ENCODE measurements at places on chromosomes 2 and 18.

DNA sequence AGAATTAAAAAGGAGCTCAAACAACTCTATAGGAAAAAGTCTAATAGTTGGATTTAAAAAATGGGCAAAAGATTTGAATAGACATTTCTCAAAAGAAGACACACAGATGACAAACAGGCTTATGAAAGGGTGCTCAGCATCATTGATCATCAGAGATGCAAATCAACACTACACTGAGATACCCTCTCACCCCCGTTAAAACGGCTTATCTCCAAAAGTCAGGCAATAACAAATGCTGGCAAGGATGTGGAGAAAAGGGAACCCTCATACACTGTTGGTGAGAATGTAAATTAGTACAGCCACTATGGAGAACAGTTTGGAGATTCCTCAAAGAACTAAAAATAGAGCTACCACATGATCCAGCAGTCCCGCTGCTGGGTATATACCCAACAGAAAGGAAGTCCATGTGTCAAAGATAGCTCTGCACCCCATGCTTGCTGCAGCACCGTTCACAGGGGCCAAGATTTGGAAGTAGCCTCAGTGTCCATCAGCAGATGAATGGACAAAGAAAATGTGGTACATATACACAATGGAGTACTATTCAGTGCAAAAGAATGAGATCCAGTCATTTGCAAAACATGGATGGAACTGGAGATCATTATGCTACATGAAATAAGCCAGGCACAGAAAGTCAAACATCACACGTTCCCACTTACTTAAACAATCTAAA lies 46.7 kb upstream of the B3GNT7 start:
- DNase-seq = no peak

- no peak for DNase-seq
Measured at GRCh38 chr2:235034265-235035118, 82.7 kb downstream of the SH3BP4 start.

DNA sequence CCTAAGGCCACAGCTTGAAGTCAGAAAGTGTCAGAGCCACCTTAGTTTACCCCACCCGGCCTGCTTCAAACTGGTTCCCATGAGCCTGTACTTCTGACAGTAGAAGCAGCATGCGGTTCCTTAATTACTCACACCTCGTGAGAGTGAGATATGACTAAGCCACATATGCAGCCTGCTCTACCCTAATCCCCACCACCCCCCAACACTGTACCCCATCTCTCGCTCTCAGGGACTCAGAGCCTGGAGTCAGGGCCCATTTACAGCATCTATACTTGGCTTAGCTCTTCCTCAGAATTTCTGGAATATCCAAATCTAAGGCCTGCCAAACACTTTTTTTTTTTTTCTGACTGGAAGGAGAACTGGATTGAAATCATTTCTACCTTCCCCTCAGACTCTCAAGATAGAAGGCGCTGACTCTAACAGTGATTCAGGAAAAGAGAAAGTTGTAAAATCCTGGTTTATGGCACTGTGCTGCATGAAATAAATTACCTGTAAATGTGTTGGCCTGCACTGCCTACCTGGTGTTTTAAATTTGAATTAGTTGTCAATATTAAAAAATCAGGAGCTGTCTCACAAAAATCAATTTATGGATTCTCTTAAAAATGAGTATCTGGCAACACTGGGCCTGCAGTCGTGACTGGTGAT lies 360.0 kb downstream of the RND3 start:
- DNase-seq = no peak

GRCh38 chr2:72895759-72896281 lies 8.6 kb downstream of the SPR start:
- DNase-seq = no peak

DNA sequence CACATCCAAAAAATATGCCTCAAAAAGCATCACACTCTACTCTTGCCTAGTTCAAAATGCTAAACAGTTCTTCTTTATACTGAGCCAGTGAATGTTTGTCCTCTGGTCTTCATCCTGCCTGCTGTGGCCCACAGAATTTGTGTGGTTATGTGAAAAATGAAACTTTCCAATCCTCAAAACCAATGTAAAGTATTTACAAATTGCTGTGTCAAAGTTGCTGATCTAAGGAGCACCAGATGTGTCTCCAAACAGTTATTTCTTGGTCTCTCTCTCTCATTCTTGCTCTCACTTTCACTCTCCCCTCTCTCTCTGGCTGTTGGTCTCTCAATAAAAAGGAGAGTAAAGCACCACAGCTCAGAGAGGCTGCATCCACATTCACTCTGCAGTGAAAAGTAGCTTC lies 23.0 kb downstream of the EPHA4 start:
- DNase-seq = no peak

DNA sequence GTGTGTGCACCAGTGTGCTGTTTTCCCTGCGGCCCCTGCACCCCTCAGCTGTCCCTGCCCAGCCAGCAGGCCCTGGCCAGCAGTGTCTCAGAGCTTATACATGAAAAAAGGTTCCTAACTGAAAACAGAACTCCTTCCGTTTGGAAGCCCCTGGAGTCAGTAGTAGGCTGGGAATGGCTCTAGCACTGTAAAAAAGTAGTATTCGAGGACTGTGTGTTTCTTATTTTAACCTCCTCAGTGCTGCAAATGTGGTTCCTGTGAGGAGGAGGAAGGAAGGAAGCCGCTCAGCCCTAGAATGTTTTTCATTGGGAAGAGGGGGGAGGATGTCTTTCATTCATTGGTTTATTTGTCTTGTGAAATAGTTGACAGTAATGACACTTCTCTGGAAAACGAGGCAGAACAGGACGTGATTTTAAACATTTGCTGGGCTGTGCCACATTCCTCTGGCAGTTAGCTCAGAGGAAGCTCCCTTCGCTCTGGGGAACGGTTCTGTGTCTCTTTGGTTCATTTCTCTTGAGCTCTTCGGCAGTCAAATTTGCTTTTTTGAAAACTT lies 103.5 kb downstream of the SPTBN1 start:
- DNase-seq = no peak

DNA sequence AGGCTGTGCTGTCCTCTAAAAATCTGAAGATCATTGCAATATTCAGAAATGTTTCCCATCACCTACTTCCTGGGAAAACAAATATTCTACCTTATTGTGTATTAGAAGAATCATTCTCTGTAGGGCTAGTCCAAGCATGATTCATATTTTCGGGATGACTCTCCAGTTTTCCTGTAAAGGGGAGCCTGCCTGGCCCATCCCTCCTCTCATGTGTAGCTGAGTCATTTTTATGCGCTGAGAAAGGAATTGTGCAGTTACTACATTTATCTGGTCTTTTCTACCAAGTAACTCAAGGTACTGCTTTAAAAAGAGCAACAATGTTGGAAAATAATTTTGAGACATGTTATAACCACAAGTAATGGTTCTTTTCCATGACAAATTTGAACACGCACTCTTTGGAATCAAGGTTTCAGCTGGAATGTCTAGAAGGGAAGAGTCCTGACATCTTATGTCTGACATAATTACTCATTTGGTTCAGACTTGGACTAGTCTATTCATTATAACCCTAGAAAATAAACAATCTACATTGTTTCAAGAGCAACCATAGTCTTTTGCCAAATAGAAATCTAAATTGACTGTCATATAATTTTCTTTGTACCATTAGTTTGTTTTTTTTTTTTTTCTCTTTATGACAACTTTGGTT lies 6.6 kb downstream of the DSG3 start:
- no peak for DNase-seq

GRCh38 chr2:134739236-134739878 lies 20.6 kb upstream of the TMEM163 start:
- DNase-seq = no peak

- no peak for DNase-seq
Measured at GRCh38 chr2:109318150-109318948, 189.3 kb downstream of the SH3RF3 start.

- DNase-seq = no peak
Measured at GRCh38 chr2:149075105-149075504, 36.6 kb downstream of the LYPD6B start.

- no peak for DNase-seq
Measured at GRCh38 chr2:100808582-100808981, 11.4 kb upstream of the NPAS2 start.

DNA sequence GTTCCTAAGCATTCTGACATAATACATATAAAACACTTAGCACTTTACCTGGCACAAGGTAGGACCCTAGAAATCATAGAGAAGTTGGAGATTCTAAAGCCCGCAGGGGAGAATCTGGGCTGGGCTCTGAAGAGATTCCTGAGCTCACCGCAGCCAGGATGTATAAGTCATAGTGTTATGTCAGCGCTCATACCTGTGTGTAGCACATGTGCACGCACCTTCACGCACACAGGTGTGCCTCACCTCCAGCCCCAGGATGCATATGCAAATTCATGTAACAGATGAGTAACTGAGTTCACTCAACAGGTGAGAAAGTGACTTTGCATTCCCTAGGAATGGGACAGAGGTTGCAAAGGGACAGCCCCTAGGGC lies 7.9 kb upstream of the SDC1 start:
- DNase-seq = no peak

GRCh38 chr2:238682536-238682935 lies 165.3 kb upstream of the TWIST2 start:
- no peak for DNase-seq

DNA sequence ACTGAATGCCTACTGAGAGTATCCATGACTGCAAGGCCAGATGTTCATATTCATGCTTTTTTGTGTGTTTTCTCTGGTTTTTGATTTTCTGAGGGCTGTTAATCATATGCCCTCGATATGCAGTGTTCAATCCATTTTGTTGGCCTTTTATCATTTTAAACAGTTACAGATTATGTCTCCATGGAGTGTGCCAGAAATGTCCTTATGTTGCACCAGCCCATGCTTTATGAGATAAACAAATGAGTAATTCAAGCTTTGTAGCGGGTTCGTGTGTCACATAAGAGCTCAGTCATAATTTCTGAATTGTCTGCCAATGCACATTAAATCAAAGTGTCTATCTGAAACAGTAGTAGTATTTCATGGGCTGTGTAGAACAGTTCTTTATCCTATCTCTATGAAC lies 583.0 kb downstream of the THSD7B start:
- DNase-seq = no peak

DNA sequence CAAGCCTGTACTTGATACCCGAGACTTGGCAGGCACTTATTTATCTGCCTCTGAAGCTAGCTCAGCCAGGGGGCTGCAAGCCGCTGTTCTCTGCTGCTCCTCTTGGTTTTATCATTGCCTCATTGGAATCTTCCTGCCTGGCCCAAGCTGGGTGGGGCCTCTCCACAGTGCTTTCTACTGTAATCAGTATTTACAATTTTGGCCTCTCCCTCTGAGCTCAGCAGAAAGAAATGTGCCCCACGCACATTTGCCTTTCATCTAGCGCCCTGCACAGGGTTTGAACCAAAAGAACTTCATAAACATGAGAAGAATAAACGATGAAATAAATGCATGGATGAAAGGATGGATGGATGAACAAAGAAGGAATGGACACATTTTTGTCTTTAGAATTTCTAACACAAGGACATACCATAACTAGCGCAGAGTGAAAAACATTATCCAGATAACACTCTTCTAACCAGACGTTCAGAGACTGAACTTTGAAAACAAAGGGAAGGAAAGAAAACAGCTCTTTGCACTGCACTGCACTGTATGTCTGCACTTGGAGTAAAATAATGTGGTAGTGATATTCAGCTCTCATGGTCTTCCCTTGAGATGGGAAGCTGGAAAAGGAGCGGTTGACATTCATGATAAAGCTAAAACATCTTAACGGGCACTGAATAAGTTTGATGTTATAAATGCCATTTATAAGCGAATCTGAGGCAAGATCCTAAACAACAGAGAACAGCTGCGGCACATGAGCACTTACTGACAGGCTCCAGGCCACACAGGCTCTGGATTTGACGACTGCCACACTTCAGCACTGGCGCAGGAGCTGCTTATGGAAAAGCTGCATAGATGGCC lies 86.8 kb upstream of the SP3 start:
- DNase-seq = no peak

GRCh38 chr2:102346381-102347130 lies 9.0 kb upstream of the IL18R1 start:
- DNase-seq = no peak

GRCh38 chr2:221153226-221153625 lies 418.9 kb downstream of the EPHA4 start:
- no peak for DNase-seq

- DNase-seq = no peak
Measured at GRCh38 chr18:80228051-80228848, 19.1 kb downstream of the PARD6G start.

DNA sequence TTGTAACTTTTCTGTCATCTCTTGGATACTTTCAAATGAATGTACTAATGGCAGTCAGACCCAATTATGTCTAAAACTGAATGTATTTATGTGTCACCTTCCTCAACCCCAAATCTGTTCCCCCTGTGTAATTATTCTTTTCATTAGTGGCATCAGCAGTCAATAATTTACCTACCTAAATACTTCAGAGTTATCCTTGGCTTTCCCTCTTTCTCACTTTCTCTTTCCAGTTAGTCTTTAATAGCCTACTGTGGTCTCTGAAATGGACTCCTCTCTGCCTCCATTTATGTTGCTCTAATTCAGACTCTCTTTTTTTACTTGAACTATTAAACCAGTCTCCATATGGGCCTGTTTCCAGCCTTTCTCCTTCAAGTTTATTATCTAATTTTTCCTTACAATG lies 21.0 kb downstream of the C18orf63 start:
- no peak for DNase-seq

DNA sequence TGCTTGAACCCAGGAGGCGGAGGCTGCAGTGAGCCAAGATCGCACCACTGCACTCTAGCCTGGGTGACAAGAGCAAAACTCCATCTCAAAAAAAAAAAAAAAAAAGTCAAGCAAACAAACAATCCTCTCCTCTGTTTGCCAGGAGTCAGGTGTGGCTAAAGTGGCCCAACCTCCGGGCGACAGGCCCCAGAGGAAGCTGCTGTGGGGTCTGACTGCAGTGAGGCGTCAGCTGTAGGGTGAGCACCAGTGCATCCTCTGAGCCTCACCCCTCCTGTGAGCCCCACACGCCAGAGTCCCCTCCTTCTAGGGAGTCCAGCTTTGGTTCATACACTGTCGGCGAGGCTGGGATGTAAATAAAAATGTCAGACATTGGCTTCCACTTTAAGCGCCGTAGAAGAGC lies 76.5 kb upstream of the HS6ST1 start:
- no peak for DNase-seq

GRCh38 chr18:43248610-43249249 lies 28.6 kb downstream of the SYT4 start:
- DNase-seq = no peak

DNA sequence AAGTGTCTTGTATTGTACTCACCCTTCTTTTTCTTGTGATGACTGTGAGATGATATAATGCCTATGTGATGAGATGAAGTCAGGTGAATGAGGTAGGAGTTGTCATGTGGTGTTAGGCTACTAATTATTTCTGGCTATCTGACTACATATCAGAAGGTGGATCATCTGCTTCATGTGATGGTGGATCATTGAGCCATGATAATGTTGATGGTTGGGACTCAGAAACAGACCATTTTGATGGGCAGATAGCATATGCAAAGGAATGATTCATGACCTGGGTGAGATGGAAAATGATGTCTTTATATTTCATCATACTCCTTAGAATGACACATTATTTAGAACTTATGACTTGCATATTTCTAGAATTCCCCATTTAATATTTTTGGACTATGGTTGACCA lies 19.5 kb downstream of the ANKRD30B start:
- DNase-seq = no peak

GRCh38 chr2:119449521-119449920 lies 17.9 kb downstream of the TMEM37 start:
- DNase-seq = no peak

Measured in cerebellum (tissue), 4 donors.